ENCODE measurements at places on chromosomes 16 and 17. TPM values are rescaled to one million over a fixed set of nuclear protein-coding genes. Genes with fewer than 3 reads are reported as not detected.

- no peak for DNase-seq
Measured at GRCh38 chr17:2549392-2550211, 37.9 kb upstream of the METTL16 start.

- DNase-seq = peak; percentile 67
Measured at GRCh38 chr16:69741519-69741918, 13.2 kb downstream of the NOB1 start.

DNA sequence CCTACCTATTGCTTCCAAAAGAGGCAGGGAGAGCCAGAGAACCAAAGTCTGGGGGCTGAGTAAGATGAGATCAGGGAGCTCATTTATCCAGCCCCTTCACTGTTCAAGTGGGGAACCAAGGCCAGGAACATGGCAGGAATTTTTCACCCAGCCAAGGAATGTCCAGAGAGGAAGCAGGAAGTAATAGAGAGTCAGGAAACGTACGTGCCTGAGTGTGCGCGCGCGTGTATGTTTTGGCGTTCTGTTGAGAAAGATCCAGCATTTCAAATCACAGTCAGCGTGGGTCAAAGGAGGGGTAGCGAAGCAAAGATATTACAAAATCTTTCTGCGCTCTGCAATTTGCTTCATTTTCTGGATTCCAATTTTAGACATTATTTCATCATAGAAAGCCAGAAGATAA, 41.9 kb upstream of the WSCD1 start:
- DNase-seq = no peak

DNA sequence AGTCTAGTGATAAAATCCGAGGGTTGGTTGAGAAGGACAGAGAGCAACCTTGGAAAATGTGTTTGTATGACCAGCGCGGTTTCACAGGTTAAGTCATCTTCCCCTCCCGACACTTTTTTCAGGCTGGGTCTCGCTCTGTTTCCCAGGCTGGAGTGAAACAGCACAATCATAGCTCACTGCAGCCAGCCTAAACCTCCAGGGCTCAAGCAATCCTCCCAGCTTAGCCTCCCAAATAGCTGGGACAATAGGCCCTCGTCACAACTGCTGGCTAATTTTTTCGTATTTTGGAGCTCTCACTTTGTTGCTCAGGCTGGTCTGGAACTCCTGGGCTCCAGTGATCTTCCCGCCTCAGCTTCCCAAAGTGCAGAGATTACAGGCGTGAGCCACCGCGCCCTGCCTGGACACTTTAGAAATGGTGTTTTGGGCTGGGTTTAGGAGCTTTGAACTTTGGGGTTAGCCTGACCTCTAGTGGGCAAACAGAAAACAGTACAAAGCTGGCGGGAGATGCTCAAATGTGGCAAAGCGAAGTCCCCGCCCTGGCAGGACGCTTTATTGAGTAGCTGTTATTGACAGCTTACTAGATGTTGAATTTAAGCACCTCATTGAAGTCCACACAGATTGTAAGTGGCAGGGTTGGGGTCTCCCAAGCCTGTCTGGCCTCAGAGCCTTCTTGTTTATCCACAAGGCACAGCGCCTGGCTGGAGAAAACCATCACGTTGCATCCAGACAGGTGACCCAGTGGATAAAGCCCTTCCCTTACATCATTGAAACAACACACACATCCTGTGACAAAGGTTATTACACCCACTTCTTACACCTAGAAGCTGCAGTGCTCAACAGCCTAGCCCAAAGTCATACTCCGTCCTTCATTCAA, 34.7 kb upstream of the RBBP6 start:
- peak; percentile 50 for DNase-seq

DNA sequence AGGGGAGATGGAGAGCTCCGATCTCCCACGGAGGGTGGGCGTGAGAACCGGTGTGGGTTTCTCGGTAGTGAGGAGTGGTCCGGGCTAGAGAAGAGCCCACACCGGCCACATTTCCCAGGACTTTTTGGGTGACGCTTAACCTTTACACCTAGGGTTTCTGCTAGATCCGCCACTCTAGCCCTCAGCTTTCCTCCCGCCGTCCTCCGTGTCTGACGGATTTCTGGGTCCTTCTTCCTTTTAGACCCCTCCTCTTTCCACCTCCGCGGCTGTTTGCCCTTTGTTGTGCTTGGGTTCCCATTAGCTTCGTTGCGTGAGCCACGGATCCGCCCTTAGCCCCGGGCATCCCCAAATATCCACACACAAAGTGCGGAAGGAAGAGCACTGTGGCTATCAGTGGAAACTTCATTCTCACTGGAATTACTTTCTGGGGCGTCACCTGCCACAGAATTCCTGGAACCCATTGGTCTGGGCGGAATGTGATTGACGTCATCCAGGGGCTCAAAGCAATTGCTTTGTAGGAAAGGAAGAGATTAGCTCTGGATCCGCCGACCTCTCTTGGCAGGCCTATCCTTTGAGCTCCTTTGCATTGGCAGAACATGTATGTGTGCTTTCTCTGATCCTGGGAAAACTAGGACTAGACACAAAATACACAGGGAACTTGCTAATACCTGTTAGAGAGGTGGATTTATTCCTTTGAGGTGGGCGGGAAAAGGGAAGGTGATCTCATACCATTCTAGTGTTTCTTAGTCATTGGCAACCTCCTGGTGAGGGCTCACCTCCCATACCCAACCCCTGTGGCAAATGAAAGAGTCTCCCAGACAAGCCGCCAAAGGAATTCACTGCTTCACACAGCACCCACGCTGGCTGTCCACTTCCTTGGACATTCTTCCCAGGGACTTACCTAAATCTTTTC, 654 bp downstream of the TNFAIP1 start:
- peak; percentile 94 for DNase-seq

GRCh38 chr16:87424266-87424665, 32.1 kb downstream of the MAP1LC3B start:
- no peak for DNase-seq

TMEM92 gene
- 0.18 TPM for total RNA-seq

KRT33A gene
- not detected for total RNA-seq

All from IMR-90 (cell line).